ENCODE measurements at places on chromosomes 6 and 20. TPM values are rescaled to one million over a fixed set of nuclear protein-coding genes. Genes with fewer than 3 reads are reported as not detected.

- H3K27me3 ChIP-seq = no peaks in the 10 kb centered on the region
- peak overlapping the region; percentile 91 for H3K4me3 ChIP-seq
- H3K27ac ChIP-seq = peak overlapping the region; percentile 100
Observed at GRCh38 chr6:2857580-2858337, 16.1 kb upstream of the SERPINB1 start.

DNA sequence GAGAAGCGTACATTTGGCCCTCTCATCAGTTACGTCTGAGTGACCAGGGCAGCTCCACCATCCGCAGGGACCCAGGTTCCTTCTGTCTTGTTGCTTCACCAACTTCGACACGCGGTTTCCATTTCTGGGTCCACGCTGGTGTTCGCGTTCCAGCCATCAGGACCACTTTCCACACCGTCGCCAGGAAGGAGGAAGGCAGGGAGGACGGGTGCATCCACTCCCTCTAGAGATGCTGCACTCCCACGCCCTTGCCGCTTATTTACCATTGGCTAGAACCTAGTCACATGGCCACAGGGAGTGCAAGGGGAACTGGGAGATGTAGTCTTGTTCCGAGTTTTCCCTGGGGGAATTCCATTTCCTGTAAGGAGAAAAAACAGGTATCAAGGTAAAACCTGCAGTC lies 33.2 kb upstream of the SNX9 start:
- H3K4me1 ChIP-seq = peaks cover 11% of the 10 kb centered on the region
- no peaks in the 10 kb centered on the region for H3K36me3 ChIP-seq
- no peaks in the 10 kb centered on the region for H3K27me3 ChIP-seq
- no peak for DNase-seq

Gene OSTM1
- 14.0 TPM for total RNA-seq

Gene MYCT1
- not detected for total RNA-seq
